ENCODE measurements at places on chromosomes 3 and 15. TPM values are rescaled to one million over a fixed set of nuclear protein-coding genes. Genes with fewer than 3 reads are reported as not detected.

The TOPAZ1 gene
- total RNA-seq: not detected

The GPR27 gene
- not detected for total RNA-seq

The CHRM5 gene
- not detected for total RNA-seq

The SYNM gene
- 0.82 TPM for total RNA-seq

The CYP8B1 gene
- not detected for total RNA-seq

GRCh38 chr3:192365571-192365970 is 361.8 kb downstream of the FGF12 start:
- peak; percentile 9 for DNase-seq

GRCh38 chr3:101096444-101096843 is 103.2 kb upstream of the ABI3BP start:
- DNase-seq: no peak

DNA sequence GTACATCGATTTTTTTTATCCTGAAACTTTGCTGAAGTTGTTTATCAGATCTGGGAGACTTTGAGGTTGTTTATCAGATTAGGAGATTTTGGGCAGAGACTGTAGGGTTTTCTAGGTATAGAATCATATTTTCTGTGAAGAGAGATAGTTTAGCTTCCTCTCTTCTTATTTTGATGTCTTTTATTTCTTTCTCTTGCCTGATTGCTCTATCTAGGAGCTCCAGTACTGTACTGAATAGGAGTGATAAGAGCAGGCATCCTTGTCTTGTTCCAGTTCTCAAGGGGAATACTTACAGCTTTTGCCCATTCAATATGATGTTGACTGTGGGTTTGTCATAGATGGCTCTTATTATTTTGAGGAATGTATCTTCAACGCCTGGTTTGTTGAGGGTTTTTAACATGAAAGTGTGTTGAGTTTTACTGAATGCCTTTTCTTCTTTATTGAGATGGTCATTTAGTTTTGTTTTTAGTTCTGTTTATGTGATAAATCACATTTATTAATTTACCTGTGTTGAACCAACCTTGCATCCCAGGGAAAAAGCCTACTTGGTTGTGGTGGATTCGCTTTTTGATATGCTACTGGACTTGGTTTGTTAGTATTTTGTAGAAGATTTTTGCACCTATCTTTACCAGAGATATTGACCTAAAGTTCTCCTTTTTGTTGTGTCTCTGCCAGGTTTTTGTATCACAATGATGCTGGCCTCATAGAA is 14.9 kb upstream of the DNAAF4 start:
- no peak for DNase-seq

The MITF gene
- 3.7 TPM for total RNA-seq

GRCh38 chr3:10319251-10319650 is 1.7 kb downstream of the SEC13 start:
- DNase-seq: no peak

DNA sequence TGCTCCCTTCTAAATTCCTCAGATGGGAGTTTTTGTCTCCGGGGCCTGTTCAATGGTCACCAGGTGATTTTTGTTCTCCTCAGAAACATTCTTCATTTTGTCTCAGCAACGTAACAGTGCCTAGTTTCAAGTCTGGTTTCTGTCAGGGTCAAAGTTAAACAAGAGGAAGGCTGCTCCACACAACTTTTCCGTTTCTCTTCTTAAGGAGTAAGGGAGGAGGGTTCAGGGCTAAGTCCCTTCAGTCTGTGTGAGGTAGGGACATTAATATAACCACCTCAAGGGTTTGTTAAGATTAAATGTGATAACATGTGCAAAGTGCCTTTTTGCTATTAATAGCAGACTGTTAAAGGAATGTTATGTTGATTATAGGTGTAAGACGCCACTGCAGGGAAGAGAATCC is 41.8 kb downstream of the HOMER2 start:
- no peak for DNase-seq

- peak; percentile 18 for DNase-seq
Observed at GRCh38 chr15:53962646-53963561, 15.3 kb upstream of the UNC13C start.

DNA sequence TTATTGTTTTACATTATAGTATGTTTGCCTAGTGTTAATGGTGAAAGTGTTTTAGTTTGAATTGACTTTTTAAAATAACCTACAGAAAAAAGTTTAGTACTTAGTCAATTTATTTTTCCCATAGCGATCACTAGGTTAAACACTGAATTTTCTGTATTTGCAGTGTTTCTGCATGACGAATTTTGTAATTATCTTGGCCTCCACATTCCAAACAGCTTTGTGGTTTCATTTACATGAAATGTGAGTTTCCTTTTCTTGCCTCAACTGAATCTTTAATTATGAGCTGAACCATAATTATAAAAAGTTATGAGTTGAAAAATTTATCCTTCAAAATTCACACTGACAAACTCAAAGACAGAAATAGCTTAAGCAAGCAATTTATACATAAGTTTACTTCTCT is 235.5 kb downstream of the CTNNB1 start:
- no peak for DNase-seq

DNA sequence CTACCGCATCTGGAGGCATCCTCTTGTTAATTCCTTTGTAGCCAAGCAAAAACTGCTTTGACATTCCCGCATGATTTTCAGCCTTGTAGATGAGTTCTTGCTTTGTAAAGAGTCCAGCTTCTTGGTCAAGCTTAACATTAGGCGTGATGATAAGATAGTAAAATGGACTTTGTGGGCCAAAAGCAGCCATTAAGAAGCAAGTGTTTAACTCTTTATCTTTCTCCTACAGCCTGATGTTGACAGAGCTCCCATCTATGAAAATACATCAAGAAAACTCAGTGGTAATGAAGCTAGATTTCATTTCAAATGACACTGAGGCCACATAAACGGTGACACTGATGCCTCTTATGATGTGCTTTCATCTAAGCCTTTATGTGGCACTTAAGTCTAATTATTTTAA is 33.2 kb downstream of the FNDC3B start:
- DNase-seq: no peak

GRCh38 chr3:183553334-183554026 is 2.0 kb downstream of the KLHL6 start:
- no peak for DNase-seq

DNA sequence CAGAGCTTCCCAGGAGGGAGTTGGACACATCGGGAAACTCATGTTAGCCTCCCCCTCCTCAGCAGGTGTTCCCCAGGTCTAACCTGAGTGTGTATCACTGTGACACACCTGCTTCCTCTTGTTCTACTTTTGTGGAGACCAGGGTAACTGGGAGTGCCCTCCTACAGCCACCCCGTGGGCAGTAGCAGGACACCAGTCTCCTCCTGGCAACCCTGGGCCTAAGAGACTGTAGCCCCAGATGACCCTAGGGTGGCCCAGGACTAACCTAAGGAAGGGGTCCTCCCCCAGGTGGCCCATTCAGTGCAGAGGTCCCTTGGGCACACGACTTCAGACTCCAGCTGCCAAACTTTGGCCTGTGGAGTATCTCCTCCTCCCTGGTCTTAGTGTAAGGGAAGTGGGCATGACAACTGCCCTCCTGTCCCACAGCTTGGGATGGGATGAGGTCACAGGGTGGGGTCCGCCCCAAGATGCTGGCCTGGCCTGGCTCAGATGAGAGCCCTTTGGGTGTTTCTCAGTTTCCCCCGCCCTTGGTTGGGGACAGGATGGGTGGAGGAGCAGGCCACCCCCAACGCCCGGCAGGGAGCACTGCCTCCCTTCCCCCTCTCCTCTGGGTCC is 4.8 kb downstream of the CSK start:
- no peak for DNase-seq

The BCL2A1 gene
- total RNA-seq: 7.9 TPM

DNA sequence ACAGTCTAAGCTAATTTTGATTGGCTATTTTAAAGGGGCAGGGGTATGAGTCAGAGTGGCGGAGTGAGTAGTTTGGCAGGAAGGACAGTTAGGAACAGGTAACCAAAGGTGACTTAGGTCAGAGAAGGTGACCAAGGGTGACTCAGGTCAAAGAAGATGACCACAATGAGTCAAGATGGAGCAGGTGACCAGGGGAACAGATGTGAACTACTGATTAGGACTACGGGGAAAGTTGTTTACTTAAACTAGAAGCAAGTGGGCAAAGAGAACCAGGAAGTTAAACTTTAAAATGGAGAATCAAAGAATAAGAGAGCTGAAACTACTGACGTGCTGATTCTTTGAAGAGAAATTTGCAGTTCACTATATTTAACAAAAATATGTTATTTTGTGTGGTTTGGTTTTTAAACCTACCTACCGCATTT is 14.1 kb upstream of the CA12 start:
- DNase-seq: peak; percentile 10

The KAT2B gene
- 10.2 TPM for total RNA-seq

The KIF15 gene
- total RNA-seq: 15.6 TPM

GRCh38 chr15:70513819-70514218 is 249.5 kb downstream of the UACA start:
- no peak for DNase-seq
